ENCODE measurements at places on chromosomes 2 and 18.

DNA sequence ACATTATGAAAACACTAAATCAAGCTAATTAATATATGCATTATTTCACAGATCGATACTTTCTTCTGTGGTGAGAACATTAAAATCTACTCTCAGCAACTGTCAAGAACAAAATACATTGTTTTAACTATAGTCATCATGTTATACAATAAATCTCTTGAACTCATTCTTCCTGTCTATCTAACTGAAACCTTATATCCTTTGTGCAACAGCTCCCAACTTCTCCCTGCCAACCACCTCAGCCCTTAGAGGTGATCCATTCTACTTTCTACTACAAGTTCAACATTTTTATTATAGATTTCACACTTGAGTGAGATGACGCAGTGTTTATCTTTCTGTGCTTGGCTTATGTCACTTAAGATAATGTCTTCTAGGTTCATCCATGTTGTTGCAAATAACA is 535.2 kb upstream of the CRIM1 start:
- no peak for DNase-seq

- no peak for DNase-seq
Observed at GRCh38 chr2:196565106-196565765, 74.3 kb upstream of the CCDC150 start.

- DNase-seq: no peak
Observed at GRCh38 chr18:11873670-11874340, 22.6 kb downstream of the CHMP1B start.

DNA sequence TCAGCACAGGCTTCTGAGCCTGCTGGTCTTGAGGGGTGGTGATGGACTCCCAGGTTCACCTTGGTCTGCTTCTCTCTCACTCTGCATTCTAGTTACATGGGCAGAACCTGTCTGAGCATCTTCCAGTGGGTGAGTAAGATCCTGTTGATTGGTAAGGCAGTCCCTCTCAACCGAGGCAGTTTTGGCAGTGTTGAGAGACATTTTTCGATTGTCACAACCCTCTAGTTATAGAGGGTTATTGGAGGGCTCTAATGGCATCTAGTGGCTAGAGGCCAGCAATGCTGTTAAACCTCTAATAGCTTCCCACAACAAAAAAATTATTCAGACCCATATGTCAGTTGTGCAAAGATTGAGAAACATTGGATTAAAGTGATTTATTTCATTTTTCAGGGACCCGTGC is 9.3 kb upstream of the MGAT5 start:
- no peak for DNase-seq

DNA sequence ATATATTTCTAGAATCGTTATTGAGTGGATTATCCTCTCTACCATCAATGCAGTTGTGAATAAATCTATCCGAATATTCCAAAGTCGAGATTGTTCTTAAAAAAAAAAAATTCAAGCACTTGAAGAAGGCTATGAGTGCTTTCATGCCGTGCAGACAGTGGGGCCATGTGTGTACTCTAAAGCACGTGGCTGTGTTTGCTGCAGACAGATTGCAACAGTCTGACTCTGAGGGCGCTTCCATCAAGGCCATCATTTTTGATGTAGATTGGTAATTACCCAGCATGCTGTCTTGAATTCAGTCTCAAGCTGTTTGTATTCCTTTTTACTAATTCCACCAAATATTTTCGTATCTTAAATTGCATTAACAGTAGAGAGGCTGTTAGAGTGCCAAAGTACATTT is 325.9 kb upstream of the LINC00305 start:
- DNase-seq: no peak

DNA sequence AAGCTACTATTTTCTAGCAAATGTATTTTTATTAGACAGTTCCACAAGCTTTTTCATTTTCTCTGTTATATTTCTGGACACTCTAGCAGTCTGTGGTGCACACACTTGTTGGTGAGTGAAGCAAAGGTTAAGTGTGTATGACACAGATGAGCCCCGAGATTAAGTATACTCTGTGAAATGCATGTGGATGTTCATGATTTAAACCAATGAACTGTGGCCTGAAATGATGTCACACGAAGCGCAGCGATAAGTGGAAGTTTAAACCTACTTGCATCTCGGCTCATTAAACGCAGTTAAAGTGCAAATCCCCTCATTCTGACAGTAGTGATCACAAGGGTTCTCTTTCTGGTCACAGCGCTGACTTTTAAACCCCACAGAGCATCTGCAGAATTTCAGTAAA is 1488.8 kb upstream of the NXPH2 start:
- no peak for DNase-seq

DNA sequence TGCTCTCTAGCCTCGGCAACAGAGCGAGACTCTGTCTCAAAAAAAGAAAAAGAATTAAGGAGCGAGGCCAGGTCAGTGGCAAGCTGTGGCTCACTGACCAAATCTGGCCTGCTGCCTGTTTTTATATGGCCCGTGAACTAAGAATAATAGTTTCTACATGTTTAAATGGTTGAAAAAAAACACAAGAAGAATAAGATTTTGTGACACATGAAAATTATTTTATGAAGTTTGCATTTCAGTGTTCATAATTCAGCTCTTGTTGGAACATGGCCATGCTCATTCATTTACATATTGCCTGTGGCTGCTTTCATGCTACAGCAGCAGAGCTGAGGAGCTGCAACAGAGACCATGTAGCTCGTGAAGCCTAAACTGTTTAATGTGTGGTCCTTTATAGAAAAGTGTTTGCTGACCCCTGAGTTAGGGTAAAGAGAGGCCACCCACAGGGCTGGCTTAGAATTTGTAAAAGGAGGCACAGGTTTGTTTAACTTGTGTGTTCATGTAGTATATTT is 59.5 kb downstream of the MFSD6 start:
- no peak for DNase-seq

GRCh38 chr2:29751390-29751789 is 170.0 kb downstream of the ALK start:
- DNase-seq: no peak

GRCh38 chr2:78586316-78586715 is 439.2 kb upstream of the REG3G start:
- DNase-seq: no peak

DNA sequence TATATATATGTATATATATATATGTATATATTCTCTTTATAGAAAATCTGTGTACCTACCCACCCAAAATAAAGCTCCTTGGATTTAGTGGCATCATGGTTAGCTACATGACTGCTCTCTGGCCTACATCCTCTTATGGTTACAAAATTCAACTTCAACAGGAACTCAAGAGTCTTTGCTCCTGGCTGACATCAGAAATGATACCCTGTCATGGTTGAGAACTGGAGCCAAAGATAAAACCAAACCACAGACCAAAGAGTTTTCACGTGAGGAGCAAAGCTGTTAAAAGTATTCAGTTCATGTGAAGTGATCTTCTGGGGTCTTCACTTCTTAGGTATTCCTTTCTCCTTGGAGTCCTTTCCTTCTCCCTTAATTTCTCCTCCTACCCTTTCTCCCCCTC is 476.3 kb downstream of the SOX11 start:
- no peak for DNase-seq

DNA sequence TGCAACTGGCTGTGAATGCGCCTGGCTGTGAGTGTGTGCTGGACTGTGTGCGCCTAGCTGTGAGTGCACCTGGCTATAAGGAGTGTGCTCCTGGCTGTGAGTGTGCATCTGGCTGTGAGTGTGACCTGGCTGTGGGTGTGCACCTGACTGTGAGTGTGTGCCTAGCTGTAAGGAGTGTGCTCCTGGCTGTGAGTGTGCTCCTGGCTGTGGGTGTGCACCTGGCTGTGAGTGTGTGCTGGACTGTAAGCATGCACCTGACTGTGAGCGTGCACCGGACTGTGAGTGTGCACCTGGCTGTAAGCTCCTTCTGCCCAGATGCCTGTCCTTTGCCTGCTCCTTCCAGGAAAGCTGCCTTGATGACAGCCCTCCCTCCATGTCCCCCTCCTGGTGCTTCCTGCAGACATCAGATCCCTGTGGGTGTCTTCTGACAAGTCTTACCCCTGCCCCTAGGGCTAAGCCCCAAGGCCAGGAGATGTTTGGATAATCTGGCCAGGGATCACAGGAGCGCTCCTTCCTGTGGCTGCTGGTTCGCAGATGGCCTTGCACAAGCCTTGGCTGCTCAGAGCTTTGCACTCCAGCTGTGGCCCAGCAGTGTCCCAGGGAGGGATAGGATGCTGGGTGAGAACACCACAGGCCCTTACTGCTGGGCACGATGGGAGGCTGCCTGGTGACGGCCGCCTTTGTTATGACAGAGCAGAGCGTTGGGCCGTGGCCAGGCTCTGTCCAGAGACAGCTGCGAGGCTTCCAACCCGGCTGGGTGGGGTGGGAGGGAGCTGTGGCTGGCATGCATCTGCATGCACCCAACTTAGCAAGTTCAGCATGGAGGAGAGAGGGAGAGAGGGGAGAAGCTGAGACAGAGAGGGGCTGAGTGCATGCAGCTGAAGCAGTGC is 89.9 kb downstream of the GLI2 start:
- DNase-seq: peak; percentile 93

DNA sequence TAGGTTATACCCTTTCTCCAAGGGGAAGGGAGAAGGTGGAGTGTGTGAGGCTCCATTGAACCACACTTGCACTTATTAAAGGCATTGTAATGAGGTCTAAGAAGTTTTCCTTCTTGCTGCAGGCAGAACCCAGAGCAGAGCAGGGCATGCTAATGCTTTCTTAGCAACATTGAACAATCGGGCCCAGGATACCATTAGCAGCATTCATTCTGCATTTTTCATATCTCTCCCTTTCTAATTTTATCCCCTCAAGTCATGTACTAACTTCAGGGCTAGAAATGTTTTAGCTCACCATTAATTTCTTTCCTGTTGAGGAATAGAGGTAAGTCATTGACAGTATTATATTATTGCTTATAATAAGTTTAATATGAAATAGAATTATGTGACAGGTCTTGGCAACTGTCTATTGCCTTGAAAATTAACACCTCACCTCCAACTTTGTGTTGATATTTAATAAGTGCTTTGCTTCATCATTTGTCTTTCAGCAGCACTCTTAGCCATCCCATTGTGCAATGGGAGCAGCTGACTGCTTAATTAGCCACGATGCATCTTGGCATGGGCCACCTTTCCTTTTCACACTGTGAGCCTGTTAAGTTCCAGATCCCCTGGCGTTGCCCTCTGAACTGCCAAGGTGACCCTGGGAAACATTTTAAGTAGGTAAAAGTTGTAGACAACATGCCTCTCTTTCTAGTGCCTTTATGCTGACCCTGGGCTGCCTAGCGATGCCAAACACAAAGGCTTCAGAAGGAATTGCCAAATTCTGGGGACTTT is 300.8 kb upstream of the MEX3C start:
- no peak for DNase-seq

DNA sequence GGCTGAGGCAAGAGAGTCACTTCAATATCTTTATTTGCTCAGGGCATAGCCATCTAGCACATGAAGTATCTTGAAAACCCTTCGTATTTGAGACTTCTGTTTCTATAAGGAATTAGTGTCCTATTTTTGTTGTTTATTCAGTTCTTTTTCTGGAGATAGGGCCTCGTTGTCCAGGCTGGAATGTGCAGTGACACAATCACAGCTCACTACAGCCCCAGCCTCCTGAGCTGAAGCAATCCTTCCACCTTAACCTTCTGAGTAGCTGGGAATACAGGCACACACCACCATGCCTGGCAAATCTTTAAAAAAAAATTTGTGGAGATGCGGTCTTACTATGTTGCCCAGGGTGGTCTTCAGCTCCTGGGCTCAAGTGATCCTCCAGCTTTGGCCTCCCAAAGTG is 50.6 kb downstream of the PSMD14 start:
- no peak for DNase-seq

GRCh38 chr2:31353179-31353578 is 61.4 kb downstream of the XDH start:
- DNase-seq: no peak

DNA sequence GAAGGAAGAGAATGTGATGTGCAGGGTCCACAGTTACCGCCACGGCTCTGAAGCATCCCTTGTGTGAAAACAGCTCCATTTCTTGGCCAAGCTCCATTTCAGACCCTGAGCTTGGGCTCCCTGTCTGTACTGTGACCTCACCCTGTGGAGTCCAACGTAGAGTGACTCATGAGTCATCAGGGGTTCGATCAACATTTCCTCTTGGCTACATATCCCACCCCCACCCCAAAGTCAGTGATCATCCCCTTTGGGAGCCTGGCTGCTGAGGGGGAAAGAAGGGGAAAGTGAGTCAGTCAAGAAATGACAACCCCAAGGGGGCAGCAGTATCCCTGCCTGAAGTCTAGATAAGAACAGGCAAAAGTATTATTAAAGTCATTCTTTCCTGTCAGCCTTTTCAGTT is 62.2 kb downstream of the PAPOLG start:
- no peak for DNase-seq

GRCh38 chr2:80381666-80382065 is 77.1 kb upstream of the LRRTM1 start:
- DNase-seq: no peak

DNA sequence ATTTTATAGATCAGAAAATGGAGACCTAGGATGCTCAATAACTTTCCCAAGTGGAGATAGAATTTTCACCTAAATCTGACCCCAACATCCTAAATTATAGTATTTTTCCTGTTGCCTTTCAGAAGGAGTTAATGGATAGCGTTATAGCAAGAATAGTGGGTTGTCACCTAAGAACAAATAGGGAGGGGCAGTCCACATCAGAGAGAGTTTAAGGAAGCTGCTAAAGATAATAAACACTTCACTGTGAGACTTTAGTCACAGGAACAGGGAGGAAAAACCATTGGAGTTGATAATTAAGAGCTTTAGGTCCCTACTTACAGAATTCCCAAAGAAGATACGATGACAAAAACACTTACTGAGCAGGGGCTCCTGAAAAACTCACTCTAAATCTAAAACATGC is 229.4 kb downstream of the PDE11A start:
- no peak for DNase-seq

DNA sequence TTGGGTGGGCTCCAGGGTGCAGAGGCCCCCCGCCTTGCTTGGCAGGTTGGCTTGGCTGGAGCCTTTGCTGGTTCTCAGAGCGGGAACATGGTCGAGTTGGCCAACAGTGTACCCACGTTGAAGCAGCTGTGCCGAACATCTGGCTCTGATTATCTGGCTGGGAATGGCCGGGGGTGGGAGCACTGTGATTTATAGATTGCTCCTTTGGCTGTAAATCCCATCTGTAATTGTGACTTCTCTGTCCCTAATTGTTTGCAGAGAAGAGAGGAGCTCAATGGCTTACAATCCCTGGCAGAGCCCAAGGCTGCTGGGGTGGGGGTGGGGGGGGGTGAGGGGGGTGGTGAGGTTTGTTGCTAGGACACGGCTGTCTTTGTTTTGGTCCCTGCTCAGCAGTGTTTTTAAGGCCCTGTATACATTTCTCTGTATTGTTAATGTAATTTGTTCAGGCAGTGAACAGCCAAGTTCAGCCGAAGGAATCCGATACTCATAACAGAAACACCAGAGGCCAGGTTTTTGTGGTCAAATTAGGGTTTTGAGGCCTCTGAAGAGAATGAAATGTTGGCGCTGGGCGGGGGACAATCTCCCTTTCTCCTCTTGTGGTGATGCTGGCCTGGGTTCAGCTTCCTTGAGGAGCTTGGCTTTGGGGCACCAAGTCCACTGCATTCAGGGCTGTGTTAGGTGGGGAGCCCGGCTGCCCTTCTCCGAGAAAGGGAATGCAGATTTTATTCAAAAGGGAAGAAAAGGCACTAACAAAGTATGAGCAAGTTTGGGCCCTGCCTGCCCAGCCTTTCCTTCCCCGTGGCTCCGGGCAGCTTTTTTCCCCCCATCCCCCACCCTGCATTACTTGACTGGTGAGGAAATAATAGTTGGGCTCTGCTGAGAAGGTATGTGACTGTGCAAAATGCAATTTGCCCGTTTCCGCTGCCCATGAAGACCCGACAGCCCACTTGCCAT is 82.5 kb downstream of the TCF7L1 start:
- DNase-seq: no peak

GRCh38 chr2:28298406-28298805 is 94.3 kb upstream of the FOSL2 start:
- DNase-seq: no peak
